Esophagus muscularis mucosa (tissue), 4 donors: ENCODE measurements at places on chromosomes 2 and 18. TPM values are rescaled to one million over a fixed set of nuclear protein-coding genes. Genes with fewer than 3 reads are reported as not detected.

DNA sequence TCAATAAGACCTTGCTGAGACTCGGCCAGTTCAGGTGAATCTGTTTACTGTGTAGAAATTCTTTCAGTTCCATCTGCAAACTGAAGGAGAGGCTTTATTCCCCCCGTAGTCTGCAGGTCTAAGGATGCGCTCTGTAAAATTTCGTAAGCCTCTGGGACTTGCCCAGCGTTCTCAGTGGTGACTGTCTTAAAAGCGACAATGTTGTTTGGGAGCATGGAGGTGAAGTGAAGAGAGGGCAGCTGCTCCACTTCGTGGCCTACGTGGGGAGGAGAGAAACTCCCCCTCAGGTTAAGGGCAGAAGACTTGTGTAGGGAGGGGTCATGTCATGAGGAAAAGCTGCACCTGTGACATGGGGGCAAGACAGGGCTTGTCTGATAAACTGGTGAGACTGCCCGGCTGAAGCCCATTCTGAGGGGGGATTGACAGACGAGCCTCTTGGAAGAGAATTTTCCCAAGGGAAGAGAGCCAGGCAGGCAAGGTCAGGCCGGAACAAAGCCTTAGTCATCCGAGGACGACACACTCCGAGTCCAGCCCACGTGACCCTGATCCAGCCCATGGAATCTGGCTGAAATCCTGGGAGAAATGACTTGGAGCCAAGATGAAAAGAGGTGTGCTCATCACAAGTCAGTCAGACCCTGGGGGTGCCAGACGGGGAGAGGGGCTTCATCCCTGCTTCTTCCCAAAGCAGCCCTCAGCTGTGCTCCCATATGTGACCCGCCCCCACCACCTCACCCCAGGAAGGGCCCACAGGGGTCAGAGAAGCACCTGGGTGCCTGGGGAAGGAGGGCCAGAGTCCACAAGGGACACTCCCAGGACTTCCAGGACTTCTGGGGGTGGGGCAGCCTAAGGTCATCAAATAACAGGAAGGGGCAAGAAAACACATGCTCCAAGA is 88.5 kb upstream of the SH3BP4 start:
- no peak for DNase-seq

- DNase-seq, result no peak
Measured at GRCh38 chr2:216023055-216023648, 9.8 kb upstream of the MREG start.

DNA sequence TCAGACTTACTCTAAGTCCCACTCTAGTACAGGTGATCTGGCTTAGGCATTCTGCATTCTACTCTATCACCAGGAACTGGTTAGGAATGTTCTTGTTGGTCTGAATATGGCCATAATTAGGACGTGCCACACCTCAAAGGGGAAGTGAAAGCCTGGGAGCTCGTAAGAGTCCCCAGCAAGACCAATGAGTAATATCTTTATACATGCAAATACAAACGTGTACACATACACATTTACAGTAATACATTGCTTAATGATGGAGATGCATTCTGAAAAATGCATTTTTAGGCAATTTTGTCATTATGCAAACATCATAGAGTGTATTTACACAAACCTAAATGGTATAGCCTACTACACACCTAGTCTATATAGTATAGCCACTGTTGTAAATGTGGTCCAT is 19.5 kb upstream of the ERCC3 start:
- DNase-seq, result no peak

GRCh38 chr18:79898952-79899608 is 52.4 kb downstream of the SLC66A2 start:
- no peak for DNase-seq

- DNase-seq, result no peak
Measured at GRCh38 chr2:37866171-37866934, 58.7 kb upstream of the RMDN2 start.

MARCO gene
- 19.8 TPM for total RNA-seq

FRZB gene
- 15.4 TPM for total RNA-seq

EFHD1 gene
- total RNA-seq, result 13.3 TPM
